ENCODE measurements at places on chromosomes 11 and 22.

DNA sequence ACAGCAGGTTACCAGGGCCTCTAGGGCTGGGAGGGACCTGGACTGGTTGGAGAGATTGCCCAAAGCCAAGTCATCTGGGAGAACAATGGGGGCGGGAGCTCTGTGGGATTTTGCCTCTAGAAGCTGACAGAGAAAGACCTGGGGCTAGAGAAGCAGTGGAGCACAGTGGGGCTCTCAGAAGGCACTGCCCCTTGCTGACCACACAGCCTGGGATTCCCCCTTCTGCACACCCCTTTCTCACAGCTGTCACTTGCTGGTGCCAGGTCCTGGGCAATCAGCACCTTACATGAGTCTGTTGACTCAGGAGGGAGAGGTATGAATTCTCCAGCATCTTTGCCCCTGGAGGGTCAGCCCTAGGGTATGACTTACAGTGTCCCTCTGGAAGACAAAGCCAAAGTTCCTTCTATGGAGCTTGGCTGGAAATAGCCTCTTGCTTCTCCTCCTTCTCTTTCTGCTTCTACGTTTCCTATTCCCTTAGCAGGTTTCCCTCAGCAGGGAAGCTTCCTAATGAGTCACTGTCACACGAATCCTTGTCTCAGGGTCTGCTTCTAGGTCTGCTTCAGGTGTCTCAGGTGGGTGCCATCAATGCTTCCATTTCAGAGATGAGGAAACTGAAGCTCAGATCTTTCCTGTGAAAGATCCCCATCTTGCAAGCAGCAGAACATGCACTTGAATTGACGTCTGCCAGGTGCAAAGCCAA, 27.0 kb downstream of the GDPD5 start:
- DNase-seq, result no peak

DNA sequence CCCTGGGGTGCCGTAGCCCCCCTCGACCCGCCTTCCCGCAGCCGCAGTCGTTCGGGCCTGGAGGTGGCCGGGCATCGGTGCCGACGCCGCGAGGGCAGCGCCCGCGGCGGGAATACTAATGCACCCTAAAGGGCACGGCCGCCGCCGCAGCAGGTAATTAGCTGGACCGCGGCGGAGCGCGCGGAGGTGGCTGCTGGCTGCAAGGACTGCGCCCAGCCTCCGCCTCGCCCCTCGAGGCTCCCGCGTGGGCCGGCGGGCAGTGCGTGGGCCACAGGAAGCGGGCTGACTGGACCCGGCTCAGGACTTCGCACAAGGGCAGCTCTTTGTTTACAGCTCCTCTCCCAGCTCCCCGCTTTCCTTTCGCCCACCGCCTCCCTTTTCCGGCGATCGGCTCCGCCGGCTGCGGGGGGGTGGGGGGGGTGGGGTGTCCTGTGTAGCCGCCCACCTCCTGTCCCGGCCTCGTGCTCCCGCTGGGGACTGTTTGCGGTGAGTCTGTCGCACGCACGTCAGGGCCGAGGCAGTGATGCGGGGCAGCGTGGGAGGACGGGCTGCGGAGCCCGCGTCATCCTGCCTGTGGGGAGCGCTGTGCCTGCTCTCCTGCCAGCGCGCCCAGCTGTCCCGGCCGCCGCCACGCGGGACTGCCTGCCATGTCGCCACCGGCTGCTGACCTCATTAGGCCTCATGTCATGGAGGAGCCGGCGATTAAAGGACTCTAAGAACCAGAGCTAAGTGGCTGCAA, 53.2 kb downstream of the GRIK4 start:
- peak; percentile 52 for DNase-seq

GRCh38 chr11:71218789-71219499, 33.4 kb downstream of the SHANK2 start:
- no peak for DNase-seq

- DNase-seq, result no peak
Measured at GRCh38 chr11:116501728-116502127, 271.1 kb downstream of the BUD13 start.

GRCh38 chr11:69674267-69674885, 777 bp downstream of the LTO1 start:
- peak; percentile 47 for DNase-seq

- no peak for DNase-seq
Measured at GRCh38 chr22:19430890-19431541, 517 bp downstream of the HIRA start.

DNA sequence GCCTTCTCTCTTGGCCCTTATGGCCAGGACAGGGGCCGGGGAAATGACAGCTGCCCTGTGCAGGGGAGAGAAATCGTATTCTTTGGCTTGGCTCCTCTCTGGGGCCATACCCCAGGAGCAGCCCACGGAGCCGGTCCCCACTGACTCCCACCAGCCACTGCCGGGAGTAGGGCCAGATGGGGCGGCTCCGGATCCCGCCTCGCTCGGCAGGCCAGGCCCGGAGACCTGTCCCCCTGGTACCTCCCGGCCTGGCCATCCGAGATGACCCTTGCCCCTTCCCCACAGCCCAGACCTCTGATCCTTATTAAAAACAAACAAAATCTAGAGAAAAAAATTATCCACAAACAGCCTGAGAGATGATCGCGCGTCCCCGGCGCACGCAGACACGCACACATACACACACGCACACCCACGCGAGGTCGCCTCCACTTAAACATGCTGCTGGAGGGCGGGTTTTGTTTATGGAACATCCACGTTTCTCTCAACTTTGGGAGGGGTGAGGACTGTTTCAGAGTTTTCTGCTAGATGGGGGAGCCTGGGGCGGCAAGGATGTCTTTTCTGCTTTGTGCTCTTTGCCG, 59.1 kb downstream of the IGLL1 start:
- DNase-seq, result no peak

DNA sequence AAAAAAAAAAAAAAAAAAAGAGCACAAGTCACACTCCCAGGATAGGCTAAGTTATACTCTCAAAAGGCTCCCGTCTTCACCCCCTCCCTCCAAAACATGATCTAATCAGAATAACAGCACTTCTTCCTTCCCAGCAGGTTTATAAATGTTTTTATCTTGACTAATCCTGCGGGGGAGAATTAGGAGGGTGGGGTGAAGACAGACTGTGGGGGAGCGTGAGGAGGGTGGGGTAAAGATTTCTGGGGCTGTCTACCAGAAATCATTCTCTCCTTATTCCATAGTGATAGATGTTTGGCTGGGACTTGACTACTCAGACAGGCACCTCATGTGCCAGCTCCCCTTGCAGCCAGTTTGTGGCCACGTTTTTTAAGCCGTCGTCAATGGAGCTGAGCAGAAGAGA, 17.0 kb downstream of the KCNE3 start:
- no peak for DNase-seq

- DNase-seq, result no peak
Measured at GRCh38 chr11:57646799-57647303, 2.9 kb downstream of the YPEL4 start.

DNA sequence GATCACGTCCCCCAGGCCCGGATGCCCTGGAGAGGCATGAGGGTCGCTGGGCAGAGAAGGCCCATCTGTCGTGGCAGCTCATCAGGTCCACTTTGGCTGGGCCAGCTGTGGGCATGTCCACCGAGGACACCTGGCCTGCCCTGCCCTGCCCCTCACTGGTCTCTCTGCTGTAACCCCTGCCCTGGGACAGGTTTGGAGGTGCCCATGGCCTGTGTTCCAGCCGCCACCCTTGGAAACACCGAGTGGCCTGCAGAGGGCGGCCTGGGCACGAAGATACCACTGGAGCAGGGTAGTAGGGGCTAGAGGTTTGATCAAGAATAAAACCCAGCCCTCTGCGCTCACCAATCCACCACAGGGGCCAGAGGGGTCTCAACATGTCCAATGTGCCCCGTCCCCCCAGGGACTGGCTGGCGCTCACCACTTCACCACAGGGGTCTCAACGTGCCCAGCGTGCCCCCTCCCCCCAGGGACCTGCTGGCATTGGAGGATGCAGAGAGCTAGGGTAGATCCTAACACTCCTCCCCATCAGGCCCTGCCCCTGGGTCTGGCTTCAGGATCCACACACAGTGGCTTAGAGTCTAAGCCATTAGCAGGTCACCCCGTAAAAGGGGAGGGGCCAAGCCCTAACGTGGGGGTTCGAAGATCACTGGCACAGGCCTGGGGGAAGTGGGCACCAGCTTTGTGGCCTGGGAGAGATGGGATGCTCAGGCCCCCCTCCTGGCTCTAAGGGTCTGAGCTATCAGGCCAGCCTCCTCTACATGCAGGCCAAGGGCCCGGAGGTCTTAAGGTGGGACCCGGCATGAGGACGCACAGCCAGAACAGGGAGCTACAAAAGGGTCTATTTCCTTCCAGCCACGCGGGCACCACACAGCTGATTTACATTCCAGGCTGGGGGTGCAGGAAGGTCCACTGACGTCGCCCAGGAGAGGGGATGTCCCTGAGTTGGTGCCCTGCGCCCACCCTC, 1.3 kb upstream of the HDAC10 start:
- DNase-seq, result peak; percentile 54

GRCh38 chr11:85884581-85885021, 29.4 kb downstream of the CCDC83 start:
- DNase-seq, result no peak

DNA sequence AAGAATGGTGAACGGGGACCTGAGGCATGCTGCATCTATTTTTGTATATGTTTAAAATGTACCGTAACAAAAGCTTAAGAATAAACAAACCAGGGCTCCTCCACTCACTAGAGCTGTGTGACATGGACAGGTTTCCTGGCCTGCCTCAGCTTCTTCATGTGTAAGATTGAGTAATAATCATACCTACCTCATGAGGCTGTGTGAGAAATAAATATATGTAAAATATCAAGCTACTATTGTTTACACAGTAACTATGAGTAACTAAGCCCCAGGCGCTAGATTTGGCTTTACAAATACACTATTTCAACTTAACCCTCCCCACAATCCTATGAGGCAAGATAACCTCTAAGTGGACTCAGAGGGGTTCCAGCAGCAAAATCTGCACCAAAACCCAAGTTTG, 66.4 kb downstream of the SMCO4 start:
- DNase-seq, result no peak

- no peak for DNase-seq
Measured at GRCh38 chr22:17563936-17564391, 666 bp downstream of the SLC25A18 start.

DNA sequence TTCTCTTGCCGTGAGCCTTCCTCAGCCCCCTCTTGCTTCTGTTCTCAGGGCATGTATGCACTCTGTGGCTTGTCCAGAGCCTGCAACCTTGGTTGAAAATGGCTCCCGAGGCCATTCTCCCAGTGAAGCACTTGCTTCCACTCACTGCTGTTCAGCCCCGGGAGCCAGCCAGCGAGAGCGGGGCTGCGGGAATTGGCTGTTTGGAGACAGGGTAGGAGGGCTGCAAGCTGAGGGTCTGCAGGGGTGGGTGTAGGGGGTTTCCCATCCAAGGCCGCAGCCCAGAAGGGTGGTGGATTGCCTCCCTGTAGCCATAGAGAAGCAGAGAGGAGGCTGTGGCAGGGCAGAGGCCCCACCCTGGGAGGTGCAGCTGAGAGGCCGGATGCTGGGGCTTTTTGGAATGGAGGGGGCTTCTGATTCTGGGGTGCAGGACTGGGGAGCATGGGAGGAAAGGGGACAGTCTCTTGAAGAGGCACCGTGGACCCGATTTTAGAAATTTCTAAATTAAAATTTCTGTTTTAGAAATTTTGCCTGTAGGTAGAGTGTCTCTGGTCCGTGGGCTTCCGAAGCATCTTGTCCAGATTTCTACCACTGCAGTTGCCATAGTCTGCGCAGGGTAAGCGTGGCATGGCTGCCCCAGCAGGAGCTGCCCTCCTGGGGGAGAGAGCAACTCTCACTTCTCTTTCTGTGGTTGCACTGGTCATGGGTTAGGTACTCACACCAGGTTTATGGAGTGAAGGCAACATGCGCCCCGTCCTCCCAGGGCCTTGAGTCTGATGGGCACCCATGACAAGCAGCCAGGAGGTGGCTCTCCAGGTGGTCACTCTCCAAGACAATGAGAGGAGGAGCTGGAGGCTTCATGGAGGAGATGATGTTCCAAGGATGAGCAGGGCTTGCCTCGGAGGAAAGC, 100.2 kb downstream of the TBC1D22A start:
- no peak for DNase-seq

GRCh38 chr22:39995393-39996252, 869 bp downstream of the FAM83F start:
- DNase-seq, result no peak

DNA sequence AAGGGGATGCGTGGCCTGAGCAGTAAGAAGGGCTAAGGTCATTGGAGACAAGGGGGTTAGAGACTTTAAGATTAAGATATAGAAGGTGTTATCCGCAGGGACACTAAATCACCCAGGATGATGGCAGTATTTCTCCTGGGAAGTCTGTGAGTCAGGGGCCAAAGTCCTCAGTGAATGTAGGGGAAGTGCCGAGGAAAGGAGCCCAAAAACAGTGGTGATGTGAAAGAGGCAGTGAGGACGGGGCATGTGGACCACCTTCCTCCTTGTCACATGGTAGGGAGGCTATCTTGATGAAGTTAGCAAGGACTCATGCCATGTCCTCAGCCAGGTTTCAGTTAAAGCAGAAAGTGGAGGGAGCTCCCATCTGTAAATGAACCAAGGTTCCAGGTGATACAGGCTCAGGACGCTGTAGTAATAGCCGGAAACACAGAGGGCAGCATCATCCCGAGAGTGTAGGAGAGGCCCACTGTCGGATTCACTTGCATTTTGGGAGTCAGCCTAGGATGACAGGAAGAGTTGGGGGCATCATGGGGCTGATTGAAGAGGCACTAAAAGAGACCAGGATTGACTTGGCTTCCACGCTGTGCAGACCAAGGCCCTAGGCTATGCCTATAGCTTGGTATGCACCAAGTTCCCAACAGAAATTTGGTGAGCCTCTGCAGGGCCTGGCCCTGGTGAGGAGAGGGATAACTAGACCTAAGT, 33.5 kb downstream of the WEE1 start:
- DNase-seq, result no peak

GRCh38 chr11:1125803-1126202, 31.9 kb upstream of the MUC5AC start:
- DNase-seq, result no peak

DNA sequence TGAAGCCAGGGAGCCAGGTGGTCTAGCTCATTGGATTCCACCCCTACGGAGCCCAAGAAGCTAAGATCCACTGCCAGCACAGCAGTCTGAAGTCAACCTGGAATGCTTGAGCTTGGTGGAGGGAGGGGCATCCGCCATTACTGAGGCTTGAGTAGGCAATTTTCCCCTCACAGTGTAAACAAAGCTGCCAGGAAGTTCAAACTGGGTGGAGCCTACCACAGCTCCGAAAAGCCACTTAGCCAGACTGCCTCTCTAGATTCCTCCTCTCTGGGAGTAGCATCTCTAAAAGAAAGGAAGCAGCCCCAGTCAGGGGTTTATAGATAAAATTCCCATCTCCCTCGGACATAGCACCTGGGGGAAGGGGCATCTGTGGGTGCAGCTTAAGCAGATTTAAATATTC, 620.3 kb downstream of the NELL1 start:
- DNase-seq, result no peak

GRCh38 chr22:33438273-33438672, 380.1 kb upstream of the SYN3 start:
- no peak for DNase-seq

Data from inflammatory macrophage treated with lipopolysaccharide for 4 hours (primary cell).